ENCODE measurements at places on chromosomes 4 and X.

DNA sequence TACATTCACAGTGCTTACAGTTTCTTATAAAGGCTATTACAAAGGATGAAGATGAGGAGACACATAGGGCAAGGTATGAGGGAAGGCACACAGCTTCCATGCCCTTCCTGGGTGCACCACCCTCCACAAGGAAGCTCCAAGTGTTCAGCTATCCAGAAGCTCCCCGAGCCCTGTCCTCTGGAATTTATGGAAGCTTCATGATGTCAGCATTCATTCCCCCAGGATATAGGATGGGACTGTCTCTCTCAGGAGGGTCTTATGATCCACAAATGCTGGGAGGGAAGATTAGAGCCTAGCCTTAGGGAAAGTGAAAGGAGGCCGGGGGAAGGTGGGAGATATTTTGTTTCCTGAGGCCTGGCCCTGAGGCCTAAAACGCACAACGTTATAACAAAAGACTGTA lies 236.0 kb downstream of the ANK2 start:
- DNase-seq = no peak

DNA sequence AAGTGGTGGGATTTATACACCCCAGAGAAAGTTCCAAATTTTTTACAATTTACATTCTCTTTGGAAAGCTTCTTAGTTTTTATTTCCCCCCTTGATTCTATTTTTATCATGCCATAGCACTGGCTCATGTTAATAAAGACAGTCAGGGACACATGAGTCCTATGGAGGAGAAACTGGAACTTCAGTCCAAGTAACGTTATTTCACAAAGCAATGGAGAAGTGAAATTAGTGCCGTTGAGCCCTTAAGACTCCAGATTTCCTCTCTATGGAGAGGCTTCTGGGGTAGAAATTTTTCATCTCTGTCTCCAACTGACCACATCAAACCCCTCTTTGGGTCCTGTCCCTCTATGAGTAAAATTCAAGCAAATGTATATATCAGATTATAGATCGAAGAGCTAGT lies 12.8 kb upstream of the TASL start:
- no peak for DNase-seq

DNA sequence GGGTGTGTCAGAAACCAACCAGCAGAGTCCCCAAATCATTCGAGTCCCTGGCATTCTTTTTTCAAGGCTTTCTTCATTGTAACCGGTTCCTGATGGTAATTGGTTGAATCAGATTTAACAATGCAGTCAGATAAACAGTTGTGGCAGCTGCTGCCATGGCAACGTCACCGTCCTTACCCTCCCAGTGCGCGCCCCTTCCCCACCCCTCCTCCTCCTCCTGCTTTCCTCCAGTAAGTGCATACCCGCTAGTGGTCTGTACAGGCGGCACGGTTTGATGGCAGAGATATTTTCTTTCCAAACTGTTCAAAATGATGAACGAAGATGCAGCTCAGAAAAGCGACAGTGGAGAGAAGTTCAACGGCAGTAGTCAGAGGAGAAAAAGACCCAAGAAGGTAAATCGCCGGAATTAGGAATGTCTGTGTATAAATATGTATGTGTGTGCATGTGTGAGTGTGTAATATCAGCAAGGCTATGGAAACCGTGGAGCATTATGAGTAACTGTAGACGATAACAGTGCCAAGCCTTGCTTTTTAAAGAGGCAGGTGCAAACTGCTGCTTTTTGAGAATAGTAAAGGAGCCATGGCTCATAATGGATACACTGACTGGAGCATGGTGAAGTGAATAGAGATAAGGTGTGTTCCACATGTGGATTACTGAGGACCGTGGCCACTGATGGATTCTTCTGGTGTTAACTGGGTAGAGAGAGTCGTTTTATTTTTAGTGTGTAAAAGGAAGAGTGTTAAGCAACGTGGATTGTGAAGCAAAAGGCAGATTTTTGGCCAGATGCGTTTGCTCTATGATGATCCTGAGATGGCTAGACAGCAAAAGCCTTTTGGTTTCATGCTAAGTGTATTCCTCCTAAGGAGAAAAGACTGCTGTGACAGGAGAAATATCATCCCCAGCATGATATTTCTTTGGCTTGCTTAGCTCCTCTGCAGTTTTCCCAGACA lies at the start of gene ANK2:
Gene ANK2, plus strand, starts transcription at position 233 of the 950 bp plus-strand sequence. Its CDS starts 76 bp downstream, at position 309.
- peak; percentile 62 for DNase-seq

DNA sequence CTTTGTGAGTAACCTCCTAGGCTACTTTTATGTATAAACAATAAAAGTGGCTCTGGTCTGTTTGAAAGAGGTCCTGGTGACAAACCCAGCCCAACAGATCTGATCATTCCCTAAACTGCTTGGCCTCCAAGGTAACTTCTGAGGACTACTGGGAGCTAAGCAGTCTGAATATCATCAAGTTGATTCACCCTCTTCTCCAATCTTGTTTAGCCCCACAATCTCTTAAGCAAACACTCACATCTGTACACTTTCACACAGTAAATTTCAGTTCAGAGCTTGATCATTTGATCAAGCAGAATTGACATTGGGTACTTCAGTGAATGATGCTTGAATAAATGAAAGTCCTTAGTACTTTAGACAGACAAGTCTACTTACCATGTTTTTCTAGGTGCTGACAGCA lies 74.7 kb downstream of the HCCS start:
- DNase-seq = no peak

DNA sequence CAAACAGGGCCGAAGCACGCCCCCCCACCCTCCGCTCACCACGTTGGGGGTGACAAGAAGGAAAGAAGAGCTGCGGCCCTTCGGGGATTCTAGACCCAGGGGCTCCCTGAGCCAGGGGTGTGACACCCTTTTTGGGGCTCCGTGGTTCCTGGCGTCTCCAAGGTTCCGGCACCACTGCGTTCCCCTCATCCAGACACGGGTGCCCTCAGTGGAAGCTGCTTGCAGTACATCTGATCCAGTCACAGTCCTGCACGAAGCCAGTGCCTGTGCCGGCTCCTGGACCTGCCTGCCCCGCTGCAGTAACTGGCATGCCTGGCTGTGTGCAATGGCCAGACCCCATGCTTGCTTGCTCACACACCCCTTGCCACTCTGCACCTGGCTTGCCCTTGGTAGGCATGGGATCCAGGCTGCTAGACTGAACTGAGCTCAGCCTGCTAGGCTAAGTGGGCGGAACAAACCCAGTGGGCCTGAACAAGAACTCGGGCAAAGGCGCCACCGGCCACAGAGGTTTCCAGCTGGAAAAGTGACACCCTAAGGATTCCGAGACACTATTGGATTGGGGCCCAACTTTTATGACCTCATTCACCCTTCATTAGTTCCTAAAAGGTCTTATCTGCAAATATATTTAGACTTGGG lies 420.4 kb upstream of the AGA start:
- DNase-seq = no peak

GRCh38 chr4:39825090-39825489 lies 127.2 kb downstream of the UBE2K start:
- no peak for DNase-seq

DNA sequence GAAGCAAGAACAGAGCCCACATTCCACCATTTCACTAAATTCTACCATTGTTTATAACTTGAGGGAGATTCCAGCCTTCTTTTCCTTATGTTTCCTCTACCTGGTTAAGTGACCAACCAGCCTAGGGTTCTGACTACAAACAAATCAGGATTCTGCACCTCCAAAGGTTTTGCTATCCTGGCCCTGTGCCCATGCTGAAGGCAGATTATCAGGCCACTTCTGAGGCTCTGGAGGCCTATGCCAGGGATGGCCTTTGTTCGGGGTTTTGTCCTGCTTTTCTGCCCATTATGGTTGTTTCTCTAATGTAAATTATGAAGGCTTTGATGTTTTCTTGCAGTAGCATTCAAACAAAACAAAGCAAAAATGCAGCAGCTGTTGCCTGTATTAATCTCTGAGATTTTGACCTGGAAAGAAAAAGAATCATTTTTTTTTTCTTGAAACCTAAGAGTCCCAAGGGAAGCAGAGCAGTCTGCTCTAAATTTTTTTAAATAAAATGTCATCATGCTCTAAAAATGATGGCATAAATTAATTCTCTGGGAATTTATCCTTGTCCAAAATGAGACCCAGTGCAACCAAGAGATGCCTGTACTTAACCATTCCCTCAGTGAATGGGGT lies 55.6 kb downstream of the RNF150 start:
- DNase-seq = no peak

GRCh38 chr4:15907430-15907829 lies 31.1 kb downstream of the FGFBP1 start:
- DNase-seq = no peak

DNA sequence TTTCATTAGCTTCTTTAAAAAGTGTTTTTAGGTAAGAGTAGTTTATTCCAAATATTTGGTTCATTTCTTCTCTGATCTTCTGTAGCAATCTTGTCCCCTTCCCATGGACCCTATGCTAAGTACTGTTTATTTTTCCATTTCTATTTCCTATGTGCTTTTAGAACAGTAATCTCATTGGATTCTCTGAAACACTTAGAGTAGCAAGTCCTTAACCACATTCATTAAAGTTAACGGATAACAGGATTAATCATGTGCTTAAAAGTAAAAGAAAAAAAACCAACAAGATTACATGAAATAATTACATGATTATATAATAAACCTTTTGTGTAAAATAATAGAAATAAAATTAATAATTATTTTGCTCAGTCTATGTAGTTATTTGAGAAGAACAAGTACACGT lies 929.7 kb downstream of the C4orf33 start:
- DNase-seq = no peak

GRCh38 chr4:133565379-133565778 lies 416.3 kb downstream of the PCDH10 start:
- no peak for DNase-seq

DNA sequence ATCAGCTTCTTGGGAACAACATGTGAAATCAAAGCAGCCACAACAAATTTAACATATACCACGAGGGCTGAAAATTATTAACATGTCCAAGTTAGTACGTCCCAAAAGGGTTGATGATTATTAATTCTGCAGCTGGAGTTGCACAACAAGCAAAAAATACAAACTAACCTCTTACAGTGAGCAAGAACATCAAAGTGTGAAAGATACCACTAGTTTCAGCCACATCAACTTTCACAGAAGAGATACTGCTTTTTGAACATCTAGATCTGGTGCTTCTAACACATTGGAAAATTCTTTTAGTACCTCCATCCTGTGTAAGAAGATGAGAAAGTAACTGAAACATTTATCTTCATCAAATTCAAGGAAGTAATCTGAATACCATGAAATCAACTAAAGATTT lies 334.1 kb downstream of the PCDH7 start:
- DNase-seq = no peak

DNA sequence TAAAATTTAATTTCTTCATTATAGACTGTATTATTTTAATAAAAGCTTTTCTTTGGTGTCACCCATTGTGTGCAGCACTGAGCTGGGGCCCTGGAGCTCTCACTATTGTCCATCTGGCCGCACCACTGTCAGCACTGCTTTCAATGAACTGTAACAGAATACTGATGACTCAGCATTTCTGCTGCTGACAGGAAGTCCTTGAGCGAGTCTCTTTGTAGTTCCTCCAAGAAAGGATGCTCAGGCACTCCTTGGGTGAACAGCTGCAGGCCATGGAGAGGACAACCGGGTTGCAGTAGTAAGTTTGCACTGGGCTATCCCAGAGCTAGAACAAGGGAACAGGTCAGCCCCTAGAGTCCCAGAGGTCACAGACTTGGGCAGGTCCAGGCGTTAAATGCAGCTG lies 81.6 kb downstream of the SORBS2 start:
- DNase-seq = no peak

DNA sequence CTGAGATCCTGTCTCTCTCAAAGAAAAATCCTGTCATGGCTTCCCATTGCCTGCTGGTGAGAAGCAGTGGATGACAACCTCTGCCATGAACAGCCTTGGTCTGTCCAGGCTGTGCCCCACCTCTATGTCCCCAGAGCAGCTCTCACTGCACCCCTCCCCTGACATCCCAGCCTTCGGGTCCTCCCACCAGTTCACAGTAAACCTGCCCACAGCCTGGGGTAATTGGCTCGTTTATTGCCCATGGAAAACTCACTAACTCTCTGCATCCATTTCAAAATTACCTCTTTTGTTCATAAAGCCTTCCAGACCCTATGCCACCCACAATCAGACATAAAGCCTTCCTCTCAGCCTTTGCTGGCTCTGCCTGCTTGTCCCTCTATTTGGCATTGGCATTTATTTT lies 10.7 kb upstream of the HMGB3 start:
- no peak for DNase-seq

DNA sequence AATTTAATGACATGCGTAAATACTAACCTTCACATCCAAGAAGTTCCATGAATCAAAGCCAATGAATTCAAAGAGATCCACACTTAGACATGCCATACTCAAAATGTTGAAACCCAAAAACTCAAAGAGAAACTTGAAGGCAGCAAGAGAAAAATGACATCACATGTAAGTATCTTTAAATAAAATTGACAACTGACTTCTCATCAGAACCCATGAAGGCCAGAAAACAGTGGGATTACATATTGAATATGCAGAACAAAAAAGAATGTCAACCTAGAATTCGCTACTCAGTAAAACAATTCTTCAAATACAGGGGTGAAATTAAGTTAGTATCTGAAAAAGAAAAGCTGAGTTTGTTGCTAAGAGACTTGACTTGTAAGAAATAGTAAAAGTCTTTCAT lies 953.9 kb upstream of the HS3ST1 start:
- DNase-seq = no peak

DNA sequence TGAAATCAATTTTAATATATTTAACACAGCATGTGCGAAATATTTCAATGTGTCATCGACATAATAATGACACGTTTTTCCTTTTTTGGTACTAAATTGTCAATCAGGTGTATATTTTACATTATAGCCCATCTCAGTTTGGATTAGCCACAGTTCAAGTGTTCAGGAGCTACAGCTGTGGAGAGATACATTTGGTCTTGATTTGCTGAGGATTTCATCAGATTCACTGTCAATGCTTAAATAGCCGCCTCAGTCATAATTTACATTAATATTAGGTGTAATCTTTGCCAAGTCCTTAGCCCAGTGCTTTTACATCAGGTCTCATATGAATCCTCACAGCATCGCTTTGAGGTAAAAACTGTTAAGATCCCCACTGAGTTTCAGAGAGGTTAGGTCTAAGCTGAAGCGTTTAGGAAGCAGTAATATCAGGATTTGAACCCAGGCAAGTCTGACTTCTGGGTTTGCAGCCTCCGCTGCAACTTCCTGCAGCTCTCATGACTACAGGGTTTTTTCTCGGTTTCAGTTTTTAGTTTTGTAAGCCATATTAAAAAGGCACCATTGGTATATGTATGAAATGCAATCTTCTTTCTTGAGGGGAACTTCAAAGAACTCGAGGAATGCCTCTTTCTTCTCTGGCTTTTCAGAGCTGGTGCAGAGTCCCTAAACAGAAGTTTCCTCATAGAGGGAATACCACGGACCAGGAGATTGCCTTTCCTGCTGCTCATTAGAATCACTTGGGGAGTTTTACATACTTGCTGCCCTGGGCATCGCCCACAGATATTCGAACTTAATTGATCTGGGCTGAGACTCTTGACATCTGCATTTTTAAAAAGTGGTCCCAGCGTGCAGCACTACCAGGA lies 6.4 kb downstream of the MTM1 start:
- no peak for DNase-seq

- no peak for DNase-seq
Measured at GRCh38 chr4:173246719-173247118, 78.1 kb downstream of the GALNT7 start.
